ENCODE measurements at places on chromosomes 5 and 9. TPM values are rescaled to one million over a fixed set of nuclear protein-coding genes. Genes with fewer than 3 reads are reported as not detected.

- no peak for DNase-seq
Observed at GRCh38 chr5:60026161-60026560, 132.6 kb upstream of the PDE4D start.

DNA sequence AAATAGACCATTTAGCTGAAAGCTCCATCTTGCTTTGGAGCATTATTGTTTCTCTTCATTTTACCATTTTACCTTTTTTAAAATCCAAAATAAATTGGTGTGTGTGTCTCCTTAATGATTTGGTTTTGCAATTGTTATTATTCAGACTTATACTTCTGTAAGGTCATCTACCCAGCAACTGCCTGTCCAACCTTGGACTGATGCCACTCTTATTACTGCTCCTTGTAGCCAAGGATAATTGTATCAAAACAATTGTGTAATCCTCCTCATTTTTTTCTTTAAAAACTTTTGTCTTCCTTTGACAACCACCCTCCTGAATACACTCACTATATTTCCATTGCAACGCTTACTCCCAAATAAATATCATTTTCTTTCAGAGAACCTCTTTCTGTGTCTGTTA lies 30.3 kb upstream of the HMGCR start:
- DNase-seq = no peak

DNA sequence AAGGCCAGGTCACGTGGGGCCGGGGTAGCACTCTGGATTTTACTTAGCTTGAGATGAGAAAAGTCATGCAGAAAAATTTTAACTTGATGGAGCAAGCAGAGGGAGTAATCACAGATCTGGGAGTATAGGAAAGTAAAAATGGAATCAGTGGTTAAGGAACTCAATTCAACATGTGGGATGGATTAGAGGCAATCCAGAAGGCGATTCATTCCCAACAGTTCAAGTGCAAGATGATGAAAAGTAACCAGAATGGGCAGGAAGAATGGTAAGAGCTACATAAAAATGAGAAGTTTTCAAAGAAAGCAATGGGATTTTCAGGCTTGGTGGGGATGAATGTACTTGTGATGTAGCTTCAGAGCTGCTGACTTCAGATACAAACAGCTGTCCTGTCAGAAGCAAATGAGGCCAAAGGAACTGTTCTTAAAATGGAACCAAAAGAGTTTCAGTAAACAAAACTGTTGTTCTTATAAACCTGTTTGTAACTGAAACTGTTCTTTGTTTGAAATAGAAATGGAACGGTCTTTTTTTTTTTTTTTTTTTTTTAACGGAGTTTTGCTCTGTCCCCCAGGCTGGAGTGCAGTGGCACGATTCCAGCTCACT lies 5.6 kb upstream of the SEC24A start:
- no peak for DNase-seq

GRCh38 chr9:116643691-116644090 lies 43.4 kb upstream of the TRIM32 start:
- DNase-seq = no peak

DNA sequence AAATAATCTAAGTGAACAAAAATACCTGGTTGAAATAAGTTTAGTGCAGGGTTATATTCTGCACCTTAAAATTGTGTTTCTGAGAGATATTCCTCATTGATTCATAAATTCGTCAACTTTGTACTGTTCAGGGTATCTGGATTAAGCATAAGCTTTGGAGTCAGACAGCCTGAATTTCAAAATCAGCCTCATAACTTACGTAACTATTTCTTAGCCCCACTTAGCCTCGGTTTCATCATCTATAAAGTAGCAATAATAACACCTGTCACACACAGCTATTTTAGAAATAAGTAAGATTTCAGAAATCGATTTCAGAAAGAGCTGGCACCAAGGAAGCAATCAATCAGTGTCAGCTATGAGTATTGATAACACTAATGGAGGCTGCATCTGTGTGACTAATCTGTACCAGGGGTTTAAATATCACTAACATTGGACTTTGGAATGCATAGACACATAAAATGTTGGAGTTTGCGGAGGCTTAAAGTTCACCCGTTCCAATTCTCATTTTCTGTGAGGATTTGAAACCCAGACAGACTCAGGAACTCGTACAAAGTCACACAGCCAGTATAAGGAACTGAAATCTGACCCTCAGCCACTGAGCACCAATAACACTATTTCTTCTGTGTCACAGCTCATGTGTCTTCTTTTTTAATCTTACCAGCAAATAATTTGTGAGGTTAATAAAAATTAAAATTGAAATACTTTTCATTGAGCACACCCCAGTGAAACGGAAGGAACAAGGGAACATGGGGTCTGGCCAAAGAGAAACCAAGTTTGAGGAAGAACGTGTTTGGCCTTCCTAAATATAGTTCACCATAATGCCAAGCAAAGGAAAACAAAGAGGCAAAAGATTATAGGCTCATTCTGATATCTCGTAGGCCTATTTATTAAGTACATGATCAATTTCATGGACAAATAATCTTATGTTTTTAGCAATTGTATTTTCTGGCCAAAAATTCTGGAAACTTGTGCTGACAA lies 194.4 kb upstream of the PTGER4 start:
- DNase-seq = no peak

The HMMR gene
- polyA plus RNA-seq = 3.9 TPM

The PCDHGB7 gene
- polyA plus RNA-seq = 6.5 TPM

The SLC36A2 gene
- not detected for polyA plus RNA-seq

The FBXO38 gene
- polyA plus RNA-seq = 18.6 TPM

All from endothelial cell of umbilical vein (primary cell).